ENCODE measurements at places on chromosomes 7 and 10. TPM values are rescaled to one million over a fixed set of nuclear protein-coding genes. Genes with fewer than 3 reads are reported as not detected.
A peak's percentile ranks its signal among the peaks of the same experiment; 100 is the strongest.

DNA sequence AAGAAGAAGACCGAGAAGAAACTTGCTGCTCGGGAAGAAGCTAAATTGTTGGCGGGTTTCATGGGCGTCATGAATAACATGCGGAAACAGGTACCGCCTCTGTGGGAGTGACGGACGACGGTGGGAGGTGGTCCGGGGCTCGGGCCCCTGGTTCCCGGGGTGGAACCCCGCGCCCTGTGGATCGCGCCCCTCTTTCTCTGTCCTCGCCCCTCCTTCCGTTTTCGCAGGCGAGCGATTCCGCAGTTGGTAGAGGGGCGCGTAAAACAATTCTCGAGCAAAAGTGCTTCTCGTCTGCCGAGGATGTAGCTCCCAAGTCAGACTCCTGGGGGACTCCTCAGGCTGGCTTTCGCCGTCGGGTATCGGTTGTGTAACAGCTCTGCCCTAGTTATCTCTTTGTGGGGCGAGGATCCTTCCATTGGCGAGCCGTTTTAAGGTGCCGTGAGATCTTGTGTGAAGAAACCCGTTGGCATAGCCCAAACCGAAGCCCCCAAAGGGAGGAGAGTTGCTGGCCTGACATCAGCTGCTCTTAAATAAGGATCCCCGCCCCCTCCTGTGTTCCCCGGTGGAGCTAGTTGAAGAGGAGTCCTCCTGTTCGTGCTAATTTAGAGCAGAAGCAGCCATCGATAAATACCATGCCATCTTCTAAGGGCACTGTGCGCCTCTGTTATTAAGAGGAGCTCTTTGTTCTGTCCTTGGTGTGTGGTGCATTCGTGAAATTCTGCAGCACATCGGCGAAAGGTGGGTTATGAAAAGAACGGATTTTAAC, 655 bp downstream of the KLHL7 start:
- DNase-seq, result peak; percentile 53

GRCh38 chr10:33087152-33087551, 129.1 kb upstream of the ITGB1 start:
- DNase-seq, result no peak

DNA sequence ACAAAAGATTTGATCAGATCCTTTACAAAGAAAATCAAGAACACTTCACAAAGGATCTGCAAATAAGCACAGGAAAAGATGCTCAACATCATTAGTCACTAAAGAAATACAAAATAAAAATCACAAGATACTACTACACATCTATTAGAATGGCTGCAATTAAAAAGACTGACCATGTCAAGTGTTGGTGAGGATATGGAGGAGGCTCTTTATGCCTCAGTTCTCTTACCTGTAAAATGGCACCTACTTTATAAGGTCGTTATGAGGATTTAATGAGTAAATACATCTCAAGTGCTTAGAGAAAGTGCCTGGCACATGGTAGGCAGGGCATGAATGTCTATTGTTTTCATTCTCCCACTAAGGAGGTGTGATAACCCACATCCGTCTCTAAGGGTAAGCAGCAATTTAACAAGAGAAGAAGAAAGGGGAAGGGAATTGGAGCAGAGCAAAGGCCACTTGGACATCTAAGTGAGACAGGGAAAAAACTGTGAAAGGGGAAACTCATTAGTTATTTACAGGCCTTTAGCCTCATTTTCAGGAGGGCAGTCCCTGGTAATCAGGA, 157.5 kb upstream of the NFE2L3 start:
- no peak for DNase-seq

DNA sequence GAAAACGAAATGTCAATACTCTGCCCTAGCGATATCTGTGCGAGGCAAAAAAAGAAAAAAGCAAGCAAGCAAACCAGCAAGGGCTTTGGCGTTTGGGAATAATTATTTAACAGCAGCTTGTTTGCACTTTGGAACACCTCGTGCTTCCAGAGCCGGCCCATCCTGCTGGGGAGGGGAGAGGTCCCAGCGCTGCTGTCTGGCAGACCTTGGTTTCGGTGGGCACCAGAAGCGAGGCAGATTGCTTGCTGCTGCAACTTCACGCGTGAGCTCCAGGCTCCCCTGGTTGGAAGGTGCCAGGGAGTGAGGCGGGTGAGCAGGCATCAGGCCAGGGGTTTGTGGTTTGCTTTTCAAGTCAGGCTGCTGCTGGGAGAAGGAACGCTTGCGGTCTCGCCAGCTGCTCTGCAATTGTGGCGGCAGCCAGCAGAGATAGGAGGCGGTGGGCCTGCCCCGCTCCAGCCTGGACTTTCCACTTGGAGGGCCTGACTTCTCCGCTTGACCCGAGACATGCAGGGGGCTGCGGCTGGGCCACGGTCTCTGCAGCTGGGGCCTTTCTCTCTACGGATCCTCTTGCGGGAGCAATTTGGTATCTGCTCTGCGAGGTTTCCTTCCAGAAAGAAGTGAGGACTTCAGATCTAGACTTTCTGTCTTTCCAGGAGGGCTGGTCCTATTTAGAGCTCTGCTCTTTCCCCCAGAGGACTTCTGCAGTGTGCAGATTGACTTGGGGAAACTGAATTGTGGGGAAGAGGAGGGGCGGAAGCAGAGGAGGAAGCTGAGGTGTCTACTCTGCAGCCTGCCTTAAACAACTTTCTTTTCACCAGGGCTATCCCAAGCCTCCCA, 131.4 kb downstream of the PRPF18 start:
- peak; percentile 81 for DNase-seq

- no peak for DNase-seq
Measured at GRCh38 chr10:71666639-71667386, 52.8 kb downstream of the C10orf105 start.

DNA sequence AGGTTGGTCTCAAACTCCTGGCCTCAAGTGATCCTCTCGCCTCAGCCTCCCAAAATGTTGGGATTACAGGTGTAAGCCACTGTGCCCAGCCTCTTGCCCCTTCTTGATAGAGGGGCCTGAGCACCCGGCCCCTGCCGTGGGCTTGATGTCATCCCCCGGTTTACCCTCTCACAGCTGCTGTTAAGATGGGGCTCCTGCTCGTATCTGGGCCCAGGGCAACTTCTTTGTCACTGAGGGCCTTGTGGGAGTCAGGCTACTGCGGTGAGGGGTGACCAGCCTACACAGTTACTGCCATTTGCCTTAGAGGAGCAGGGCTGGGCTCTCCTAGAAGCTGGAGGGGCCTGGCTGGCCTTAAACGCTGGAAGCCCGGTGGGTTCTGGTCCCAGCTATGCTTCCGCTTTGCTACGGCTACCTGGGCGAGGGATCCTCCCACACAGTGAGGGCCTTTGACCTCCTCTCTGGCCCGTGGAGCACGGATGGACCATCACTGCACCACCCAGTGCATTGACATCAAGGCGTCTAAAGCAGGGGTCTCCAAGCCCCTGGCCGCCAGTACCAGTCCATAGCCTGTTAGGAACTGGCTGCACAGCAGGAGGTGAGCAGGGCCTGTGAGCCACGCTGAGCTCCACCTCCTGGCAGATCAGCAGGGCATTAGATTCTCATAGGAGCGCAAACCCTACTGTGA, 1.1 kb upstream of the TMEM130 start:
- DNase-seq, result no peak

GRCh38 chr7:66075590-66076461, at the start of gene ASL:
Gene ASL (plus strand): TSS chr7:66075819. CDS start chr7:66076082, 263 bp downstream.
- peak; percentile 97 for DNase-seq

DNA sequence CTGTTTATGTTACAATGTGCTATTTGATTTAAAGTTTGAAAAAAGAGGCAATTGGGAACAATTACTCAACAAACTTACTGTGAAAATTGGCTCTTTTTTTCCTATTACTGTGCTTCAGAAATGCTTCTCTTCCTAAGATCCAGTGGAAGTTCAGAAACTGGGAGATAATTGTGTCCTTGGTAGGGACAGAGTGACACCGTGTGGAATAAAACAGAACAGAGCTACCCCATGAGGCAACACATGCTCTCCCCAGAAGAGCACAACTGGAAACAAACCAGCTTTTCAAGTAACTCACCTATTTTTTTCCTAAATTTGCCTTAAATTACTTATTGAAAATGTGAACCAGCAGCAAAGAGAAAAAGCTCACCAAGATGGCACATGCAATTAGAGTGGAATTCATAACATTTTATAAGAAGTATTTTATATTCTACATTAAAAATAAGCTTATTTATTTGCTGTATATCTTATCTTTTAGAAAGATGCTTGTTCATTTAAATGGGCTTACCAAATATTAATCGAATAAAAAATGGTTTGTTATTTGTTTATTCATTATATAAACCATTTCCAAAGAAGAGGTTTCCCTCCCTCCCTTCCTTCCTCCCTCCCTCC, 346.1 kb upstream of the ANKRD30A start:
- DNase-seq, result no peak

DNA sequence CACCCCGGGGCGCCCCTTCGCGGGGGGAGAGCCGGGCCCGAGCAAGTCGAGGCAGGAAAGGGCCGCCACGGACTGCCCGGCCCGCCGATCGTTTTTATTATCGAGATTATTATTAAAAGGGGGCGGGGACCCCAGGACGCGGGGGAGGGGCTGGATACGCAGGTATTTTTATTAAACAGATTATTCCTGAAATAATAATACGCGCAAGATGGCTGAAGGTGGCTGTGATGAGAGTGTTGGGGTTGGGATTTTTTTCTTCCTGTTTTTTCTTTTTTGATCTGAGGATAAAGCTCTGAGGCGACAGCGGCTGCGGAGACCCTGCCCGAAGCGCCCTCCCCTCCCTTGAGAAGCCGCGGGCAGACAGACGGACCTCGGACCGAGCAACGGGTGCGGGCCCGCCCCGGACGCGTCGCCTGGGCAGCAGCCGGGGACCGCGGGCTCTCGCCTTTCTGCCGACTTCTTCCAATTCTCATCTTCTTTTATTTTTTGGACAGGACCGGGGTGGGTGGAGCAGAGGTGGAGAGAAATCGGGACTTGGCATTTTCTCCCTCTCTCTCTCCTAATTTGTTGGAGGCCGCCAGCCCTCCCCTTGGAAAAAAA, 1.4 kb upstream of the TRIM8 start:
- DNase-seq, result peak; percentile 83

GRCh38 chr7:73850781-73851207, 8.5 kb upstream of the METTL27 start:
- no peak for DNase-seq

DNA sequence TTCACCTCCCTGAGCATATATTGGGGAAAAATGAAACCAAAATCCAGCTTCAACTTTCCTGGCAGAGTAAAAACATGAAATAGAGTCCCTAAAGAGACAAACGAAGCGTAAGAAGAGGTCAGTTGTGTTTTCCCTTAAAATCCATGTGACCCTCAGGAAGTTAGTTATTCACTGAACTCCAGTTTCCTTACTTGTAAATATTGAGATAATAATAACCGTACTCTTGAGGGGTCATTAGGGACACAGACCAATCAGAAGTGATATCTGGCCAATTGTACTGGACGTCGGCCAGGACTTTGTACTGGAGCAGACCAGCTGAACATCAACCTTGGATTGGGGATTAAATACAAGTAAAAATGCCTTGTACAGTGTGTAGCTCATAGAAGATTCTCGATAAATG, 167.0 kb downstream of the GATA3 start:
- DNase-seq, result peak; percentile 58

DNA sequence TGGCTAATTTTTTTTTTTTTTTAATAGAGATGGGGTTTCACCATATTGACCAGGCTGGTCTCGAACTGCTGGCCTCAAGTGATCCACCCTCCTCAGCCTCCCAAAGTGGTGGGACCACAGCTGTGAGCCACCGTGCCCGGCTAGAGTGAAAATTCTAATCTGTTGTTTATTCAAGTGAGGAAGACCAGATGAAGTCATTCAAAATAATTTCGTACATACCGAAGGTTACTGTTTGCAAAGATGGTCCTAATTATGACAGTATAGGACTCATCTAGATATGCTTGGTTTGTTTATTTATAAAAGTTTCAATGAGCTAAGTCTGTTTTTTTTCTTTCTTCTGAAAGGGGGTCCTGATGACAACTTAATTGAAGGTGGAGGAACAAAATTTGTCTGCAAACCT, 376.8 kb downstream of the EXOC4 start:
- DNase-seq, result no peak

DNA sequence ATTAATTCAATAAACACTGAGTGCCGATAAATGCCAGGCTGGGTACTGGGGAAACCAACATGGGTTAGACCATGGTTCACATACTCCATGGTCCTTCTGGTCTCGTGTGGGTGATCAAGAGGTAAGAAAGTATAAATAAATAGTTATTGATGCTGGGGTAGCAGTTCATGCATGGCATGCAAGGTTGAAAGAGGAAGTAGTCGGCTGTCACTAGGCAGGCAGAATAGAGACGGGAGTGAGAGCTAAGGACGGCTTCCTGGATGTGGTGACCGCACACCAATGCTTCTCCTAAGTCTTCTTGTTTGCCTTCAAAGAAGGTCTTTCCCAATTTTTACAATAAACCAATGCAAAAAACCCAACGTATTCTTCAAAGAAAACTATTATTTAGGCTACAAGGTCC, 208.6 kb downstream of the ADAM12 start:
- no peak for DNase-seq

GRCh38 chr10:24209946-24210491, 1.1 kb downstream of the KIAA1217 start:
- no peak for DNase-seq

- peak; percentile 88 for DNase-seq
Measured at GRCh38 chr10:119165171-119166117, at the start of gene SFXN4. Gene SFXN4 (minus strand): TSS chr10:119165714. CDS start chr10:119165647, 67 bp downstream.

DNA sequence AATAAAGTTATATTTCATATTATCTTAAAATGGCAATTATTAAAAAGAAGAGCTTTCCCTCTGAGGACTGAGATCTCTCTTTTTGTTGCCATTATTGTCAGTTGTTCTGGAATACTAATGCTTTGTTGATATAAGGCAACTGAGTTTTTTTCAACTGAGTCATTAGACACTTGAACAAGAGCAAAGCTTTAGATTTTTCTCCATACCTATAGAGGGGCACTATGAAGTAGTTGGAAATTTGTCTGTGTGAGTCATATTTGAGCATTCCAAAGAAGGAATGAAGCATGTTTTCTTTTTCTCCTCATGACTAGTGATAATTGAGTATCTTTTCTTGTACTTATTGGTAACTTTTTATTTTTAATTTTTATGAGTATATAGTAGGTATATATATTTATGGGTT, 24.5 kb downstream of the RPA3 start:
- no peak for DNase-seq

DNA sequence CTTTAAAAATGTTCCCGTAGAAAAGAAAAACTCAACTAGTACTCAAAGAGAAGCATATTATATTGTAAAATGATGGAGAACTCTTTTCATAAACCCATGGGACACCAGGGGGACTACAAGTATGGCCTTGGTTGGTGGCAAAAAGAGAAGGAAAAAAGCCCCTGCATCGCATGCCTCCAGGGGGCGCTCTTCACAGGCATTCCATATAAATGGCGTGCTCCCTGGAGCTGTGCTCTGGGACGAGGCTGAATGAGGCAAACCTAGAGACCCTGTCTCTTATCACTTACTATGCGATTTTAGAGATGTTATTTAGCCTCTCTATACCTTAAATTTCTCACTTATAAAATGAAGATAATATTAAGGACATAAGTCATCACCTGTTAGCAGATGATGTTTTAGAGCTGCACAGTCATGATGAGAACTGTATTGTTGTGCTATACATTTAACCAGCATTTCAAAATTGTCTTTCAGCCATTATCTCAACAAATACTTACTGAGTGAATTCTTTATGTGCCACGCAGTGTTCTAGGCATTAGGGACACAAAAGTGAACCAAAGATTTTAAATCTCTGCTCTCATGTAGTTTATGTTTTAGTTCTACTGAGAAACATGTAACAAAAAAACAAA, 105.8 kb downstream of the ARHGAP21 start:
- no peak for DNase-seq

Gene DLX5
- total RNA-seq, result not detected

Gene HYAL4
- not detected for total RNA-seq

Gene LOXL4
- total RNA-seq, result 22.6 TPM
